ENCODE measurements at places on chromosomes 12 and 14.

DNA sequence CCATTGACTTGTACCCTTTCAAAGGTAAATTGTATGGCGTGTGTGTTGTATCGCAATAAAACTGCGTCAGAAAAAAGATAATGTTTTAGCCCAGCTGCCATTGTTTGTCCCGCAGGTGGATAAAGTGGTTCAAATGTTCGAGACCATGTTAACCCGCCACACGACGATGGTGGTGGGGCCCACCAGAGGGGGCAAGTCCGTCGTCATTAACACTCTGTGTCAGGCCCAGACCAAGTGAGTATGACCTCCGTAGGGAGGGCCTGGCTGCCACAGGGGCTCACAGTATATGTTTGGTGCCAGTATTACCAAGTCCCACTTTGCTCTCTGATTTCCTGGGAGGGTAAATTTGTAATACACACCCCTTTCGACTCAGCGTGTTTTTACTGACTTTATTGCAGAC lies 96.9 kb downstream of the DNAH10 start:
- DNase-seq = no peak

GRCh38 chr12:108609537-108610335 lies 11.9 kb upstream of the TMEM119 start:
- DNase-seq = no peak

DNA sequence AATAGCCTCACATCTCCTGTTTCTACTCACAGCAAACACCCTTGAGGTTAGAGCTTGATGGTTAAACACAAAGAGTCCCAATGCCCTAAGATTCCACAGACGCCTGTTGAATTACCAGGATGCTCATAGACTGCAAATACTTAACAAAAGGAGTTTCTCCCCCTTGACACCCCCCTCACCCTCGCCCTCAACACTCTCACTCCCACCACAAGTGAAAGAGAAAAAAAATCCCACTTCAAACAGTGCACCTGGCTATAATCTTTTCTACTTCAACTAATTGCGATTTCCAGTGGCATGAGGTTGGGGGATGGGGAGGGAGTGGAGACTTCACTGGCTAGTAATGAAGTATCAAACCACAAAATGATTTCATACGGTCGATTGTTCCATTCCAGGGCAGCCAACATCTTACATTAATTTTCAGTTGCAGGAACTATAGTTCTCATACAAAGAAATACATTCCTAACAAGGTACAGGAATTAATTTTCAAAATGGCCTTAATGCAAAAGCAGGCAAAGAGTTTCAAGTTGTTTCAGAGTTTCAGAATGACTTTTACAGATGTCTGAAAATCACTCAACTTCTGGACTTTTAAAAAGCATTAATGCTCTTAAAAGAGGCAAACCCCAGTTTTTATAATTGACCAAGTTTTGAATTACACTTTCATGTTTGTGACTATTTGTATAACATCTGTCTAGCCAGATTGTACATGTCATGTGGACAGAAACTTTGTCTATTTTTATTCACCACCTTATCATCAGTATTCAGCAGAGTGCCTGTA lies 390.7 kb downstream of the C12orf75 start:
- DNase-seq = no peak

DNA sequence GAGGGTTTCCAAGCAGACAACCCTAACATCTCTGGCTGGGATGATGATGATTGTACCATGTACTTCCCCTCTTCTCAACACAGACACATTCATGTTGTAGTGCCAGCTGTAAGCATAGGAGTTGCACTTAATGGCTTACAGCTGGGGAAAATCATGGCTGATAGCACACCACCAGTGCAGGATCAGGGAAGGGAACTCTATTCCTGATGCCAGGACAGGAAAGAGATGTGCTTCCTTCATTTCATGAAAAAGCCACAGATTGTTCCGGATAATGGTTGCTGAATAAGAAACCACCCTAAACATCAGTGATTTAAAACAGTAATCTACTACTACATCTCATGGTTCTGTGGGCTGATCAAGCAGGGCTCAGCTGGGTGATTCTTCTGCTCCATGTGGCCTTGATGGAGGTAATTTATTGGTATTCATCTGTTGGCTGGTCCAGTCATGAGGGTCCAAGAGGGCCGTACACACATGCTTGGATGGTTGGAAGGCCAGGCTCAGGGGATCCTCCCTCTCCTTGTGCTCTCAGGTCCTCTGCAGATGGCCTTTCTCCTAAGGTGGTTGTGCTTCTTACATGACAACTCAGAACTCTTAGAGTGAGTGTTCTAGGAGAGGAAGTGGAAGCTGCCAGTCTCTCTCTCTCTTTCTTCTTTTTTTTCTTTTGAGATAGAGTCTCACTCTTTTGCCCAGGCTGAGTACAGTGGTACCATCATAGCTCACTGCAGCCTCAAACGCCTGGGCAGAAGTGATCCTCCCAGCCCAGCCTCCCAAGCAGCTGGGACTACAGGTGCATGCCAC lies 16.5 kb downstream of the TRAF3 start:
- no peak for DNase-seq

- no peak for DNase-seq
These were observed 25.4 kb downstream of the BRF1 start for GRCh38 chr14:105275267-105275946.

DNA sequence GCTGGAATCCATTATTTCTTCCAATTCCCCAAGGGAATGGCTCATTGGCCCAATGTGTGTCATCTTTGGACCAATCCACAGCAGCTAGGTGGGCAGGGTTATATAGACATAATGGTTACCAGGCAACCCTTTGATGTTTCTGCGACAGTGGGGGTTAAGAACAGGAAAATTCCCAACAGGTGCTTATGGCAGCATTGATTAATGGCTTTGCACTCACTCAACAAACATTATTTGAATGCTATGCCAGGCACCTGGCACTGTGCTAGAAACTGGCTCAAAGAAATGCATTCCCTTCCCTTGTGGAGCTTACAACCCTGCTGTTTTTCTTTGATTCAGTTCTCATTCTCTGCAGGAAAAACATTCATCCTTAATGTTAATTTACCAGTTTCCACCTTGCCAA lies 1221.0 kb downstream of the AACS start:
- no peak for DNase-seq

DNA sequence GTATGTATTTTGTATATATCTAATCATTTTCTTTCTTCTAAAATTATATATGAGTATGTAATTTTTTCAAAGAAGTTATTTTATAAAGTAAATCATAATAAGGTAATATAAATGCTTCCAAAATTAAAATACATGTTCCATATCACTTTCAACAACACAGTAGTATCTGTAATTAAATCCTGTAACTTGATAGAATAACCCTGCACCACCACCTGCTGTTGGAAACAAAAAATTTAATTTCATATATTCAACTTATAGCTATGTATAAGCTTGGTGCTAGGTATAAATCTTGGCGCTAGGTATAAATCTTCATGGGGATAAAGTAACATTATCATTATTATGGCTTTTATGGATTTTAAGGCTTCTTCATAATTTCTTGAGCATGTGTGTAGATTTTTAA lies 149.7 kb upstream of the DCN start:
- no peak for DNase-seq

DNA sequence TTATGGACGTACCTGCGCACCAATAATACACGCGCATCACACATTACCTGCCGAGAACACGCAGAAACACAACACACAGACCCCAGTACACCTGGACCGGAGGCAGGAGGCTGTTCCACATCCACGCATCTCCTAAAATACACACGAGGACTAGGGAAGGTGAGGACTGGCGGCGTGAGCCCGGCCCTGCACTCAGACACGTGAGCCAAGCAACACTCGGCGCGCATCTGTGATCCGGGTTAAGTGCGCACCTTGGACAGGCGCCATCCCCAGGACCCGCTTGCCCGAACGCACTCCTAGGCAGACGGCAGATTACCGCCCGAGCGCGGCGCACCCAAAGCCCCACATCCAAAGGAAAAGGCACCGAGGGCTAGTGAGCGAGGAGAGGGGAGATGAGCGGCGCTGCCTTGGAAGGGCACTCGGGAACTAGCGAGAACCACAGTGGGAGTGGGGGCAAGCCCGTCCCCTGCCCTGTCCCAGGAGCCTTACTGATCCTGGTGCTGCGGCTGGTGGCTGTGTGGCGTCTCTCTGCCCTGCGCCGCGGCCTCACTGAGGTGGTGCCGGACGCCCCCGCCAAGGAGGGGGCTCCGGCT lies 417 bp downstream of the GLS2 start:
- DNase-seq = no peak

- no peak for DNase-seq
These were observed 31.7 kb downstream of the TNFAIP2 start for GRCh38 chr14:103155010-103155409.

- no peak for DNase-seq
These were observed 58.7 kb downstream of the LRCOL1 start for GRCh38 chr12:132551641-132552031.

DNA sequence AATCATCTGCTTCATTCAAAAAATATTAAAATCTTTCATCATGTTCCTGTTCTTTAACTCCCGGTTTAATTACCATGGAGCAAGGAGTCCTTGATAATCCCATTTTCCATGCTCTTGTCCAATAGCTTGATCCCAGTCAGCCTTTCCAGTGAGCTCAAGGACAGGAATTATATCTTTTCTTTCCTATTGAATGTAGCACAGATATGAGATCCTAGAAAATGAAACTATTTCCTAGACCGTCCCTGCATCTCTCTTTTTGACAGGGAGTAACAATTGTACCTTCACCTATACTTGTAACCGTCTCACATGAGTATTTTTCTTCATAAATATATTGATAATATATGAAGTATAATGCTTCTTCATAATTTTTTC lies 35.6 kb downstream of the PIK3C2G start:
- no peak for DNase-seq

DNA sequence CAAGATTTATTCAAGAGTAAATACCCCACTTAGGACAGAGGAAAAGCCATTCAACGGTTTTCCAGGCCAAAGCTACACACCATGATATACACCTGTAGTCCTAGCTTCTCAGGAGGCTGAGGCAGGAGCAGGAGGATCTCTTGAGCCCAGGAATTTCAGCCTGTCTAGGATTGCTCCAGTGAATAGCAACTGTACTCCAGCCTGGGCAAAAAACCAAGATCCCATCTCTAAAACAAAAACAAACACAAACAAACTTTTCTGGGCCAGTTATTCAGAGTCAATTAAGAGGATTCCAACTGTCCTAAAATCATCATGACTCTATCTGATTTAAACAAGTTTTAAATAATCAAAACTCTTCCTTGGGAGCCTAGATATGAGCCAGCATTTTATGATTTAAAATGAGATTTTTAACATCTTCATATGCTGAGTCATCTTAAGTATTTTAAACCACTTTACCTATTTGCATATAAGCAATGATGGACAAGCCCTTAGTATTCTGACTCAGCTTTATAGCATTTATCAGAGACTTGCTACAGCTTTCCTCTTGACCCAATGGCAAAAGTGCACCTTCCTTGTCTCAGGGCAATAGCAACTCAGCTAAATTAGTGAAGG lies 77.1 kb downstream of the KCNMB4 start:
- DNase-seq = no peak

Data from activated T-helper 9 cell treated with anti-CD3 and anti-CD28 coated beads, Interleukin-2, amount 50 U/mL, for 16 hours (primary cell).